ENCODE measurements at places on chromosomes 3 and 15. TPM values are rescaled to one million over a fixed set of nuclear protein-coding genes. Genes with fewer than 3 reads are reported as not detected.

- DNase-seq, result no peak
These were observed 13.8 kb downstream of the CORO2B start for GRCh38 chr15:68592544-68592943.

GRCh38 chr3:114756506-114757279 is 390.4 kb downstream of the ZBTB20 start:
- DNase-seq, result no peak

DNA sequence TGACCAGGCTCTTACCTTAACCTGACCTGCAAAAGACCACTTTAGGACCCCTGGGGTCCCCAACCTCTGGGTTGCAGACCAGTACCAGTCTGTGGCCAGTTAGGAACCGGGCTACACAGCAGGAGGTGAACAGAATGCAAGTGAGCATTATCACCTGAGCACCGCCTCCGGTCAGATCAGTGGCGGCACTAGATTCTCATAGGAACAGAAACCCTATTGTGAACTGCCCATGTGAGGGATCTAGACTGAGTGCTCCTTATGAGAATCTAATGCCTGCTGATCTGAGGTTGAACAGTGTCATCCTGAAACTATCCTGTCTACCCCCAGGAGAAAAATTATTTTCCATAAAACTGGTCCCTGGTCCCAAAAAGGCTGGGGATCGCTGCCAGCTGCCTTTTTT is 20.3 kb downstream of the CHP1 start:
- DNase-seq, result peak; percentile 62

- DNase-seq, result no peak
These were observed 1.4 kb downstream of the WDR76 start for GRCh38 chr15:43828061-43828657.

Gene CLRN1
- not detected for total RNA-seq

DNA sequence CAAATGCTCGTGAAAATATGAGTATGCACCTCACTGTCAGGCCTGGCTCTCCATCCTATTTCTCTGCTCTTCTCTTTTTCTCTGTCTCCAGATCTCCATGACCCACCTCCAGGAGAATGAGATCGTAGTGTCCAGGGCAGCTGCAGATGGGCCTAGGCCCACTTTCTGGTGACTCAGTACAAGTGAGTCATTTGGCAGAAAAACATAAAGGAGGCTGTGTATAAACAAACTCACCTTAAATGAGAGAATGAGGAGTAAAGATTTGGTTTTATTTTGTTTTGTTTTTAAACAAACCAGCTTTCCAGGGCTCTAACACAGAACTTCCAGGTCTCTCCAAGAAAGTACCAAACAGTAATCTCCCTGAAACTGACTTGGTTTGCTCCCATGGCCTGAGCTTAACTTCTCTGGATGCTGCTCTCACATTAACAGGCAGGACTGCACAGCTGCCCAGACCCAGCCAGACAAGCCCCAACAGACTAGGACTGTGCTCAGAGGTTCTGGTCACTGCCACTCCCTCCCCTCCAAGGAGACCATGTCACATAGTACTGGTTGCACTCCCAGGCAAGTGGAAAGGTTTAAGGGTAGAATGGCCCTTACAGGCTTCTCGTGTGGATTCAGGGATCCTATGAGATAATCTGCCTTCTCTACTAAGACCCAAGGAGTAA is 1.5 kb upstream of the HEG1 start:
- DNase-seq, result no peak

Gene CCDC13
- total RNA-seq, result 1.4 TPM

Gene DNAH1
- total RNA-seq, result 9.4 TPM

Gene TTC21A
- 5.4 TPM for total RNA-seq

- DNase-seq, result no peak
These were observed 226.9 kb downstream of the CACNA2D3 start for GRCh38 chr3:54349231-54349652.

DNA sequence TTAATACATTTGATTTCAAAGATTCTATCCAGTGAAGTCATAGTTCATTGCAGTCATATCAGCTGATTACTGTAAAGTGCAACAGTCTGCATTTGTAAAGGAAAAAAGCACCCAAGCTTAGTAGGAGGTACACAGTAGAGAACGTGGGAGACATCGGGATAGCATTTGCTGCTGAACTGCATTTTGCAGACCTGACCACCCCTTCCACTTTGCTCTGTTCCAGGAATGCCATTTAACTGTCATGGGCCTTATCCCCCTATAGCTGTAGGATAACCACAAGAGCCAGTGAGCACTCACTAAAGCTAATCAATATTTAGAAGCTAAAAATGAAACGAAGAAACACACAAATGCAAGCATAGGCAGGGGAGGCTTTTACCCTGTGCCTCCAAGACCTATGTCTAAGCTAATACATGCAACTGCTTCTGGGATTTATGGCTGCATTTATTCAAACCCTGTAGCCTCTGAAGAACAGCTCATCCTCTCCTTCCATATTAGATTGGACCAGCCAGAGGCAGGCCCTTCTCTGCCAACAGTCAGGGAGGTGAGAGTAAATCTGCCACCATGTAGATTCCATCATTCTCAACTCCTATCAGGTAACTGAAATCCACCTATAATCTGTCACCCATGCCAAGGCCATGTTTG is 23.0 kb downstream of the TNIK start:
- no peak for DNase-seq

Gene KIF23
- 3.3 TPM for total RNA-seq

- peak; percentile 85 for DNase-seq
These were observed 556 bp downstream of the CRYBG3 start for GRCh38 chr3:97822359-97822775.

Gene SPTSSB
- total RNA-seq, result not detected

Gene EFL1
- total RNA-seq, result 9.1 TPM

DNA sequence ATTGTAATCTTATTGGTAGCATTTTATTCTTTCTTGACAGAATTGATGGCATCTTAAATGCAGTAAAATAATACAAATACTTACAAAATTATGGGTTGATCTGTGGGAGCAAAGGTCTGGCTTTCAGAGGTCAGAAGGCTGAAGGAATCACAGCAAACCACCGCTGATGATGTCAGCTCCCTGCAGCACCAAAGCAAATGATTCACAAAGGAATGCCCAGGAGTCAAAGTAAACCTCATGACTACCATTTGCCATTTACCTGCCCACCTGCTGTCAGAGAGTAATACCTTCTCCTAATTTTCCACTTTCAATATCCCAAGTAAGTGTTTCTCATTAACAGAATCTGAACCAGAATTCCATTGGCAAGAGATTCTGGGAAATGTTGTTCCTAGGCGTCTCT is 46.1 kb downstream of the CPA3 start:
- no peak for DNase-seq

- DNase-seq, result no peak
These were observed 12.1 kb downstream of the B4GALT4 start for GRCh38 chr3:119228373-119229145.

GRCh38 chr3:105582015-105582414 is 215.3 kb downstream of the ALCAM start:
- no peak for DNase-seq

Gene ZPLD1
- total RNA-seq, result 12.3 TPM

DNA sequence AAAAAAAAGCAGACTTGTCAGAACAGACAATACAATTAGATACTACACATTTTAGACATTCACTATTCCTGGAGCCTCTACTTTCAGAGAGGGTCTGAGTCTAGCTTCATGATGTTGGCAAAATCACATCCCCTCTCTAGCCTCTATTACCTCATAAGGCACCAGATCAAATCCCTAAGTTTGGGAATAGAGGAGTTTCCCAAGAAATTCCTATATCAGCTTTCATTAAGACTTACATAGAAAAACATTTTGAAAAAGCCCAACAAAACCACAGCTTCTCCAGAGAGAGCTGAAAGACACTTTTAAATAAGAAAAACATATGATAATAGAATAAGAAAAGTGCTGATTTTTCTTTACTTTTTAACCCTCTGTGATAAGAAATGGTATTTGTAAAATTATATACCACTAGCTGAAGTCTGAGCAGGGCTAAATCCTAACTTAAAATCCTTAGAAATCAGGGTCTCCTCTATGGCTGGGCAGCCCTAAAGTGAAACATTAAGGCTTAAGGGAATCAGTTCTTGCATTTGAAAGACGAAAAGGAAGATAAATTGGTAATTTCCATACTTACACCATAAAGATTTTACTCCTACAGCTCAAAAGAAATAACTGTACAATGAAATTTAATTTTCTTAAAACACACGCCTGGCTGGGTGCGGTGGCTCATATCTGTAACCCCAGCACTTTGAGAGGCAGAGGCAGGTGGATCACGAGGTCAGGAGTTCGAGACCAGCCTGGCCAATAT is 4.3 kb downstream of the TBC1D2B start:
- DNase-seq, result no peak

DNA sequence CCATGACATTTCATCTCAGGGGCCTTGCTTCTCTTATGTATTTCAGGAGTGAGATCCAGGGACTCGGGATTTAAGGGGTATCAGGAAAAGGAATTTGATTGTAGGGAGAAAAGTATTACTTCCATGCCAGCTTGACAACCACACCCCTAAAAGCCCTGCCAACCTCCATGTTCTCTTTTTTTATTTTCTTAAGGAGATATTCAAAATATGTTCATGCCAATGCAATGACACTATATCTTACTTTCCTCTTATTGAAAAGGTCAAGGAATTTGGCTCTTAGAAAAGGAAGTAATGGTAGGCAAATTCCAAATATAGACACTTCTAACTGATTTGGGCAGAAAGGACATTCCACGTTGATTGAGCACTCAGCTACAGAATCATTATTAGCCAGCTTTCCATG is 407.5 kb upstream of the NECTIN3 start:
- no peak for DNase-seq

GRCh38 chr3:192090586-192090985 is 629.6 kb downstream of the PYDC2 start:
- DNase-seq, result no peak

Gene ST8SIA2
- total RNA-seq, result not detected

DNA sequence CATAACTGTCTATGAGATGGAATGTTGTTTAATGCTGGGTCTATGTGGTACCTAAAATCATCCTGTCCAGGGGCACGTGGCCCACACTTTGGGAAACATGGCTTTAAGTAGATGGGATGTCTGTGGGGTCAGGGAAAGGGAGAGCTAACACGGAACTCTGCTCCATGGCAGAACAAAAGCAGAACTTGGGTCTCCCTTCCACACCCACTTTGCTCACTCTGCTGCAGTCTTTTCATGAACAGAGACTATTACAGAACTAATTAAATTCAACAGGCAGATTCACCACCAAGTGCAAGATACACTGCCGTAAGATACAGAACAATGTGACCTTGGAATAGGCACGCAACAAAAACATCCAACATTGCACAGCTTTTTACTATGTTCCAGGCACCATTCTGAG is 28.2 kb downstream of the POPDC2 start:
- no peak for DNase-seq

GRCh38 chr3:97009427-97010019 is 195.1 kb downstream of the EPHA6 start:
- DNase-seq, result no peak

DNA sequence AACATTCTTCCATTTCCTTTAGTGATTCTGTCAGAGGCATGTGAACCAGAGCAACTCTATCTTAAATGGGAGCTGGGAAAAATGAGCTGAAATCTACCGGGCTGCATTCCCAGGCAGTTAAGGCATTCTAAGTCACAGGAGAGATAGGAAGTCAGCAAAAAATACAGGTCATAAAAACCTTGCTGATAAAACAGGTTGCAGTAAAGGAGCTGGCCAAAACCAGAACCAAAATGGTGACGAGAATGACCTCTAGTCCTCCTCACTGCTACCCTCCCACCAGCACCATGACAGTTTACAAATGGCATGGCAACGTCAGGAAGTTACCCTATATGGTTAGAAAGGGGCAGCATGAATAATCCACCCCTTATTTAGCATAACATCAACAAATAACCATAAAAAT is 66.4 kb downstream of the B3GALNT1 start:
- DNase-seq, result no peak

Gene AMT
- total RNA-seq, result 6.1 TPM

DNA sequence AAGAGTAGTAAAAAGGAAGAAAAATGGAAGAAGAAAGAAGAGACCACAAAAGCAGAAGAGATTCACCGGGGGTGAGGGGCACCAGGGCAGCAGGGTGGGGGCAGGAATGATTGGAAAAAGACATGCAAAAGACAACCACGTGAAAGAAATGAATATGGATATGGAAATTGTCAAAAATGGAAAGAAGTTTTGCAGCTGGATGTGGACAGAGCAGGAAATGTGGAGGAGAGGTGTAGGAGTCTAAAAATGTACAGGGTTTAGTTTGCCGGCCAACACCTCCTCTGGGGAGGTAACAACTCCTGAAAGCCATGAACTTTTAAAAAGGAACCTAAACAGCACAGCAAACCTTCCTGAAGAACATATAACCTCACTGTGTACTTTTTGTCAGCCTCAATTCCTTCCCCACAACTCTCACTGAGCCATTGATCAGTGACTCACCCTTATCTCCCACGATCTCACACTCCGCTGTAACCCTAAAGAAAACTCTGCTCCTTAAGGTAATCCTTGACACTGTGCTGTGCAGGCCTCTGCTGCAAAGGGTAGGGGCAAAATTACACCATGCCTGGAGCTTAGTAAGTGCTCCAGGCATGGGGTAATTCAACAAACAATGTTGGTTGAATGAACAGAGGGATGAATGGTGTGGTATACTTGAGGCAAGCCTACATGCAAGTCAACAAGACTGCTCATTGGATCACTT is 100.2 kb upstream of the BOC start:
- DNase-seq, result no peak

DNA sequence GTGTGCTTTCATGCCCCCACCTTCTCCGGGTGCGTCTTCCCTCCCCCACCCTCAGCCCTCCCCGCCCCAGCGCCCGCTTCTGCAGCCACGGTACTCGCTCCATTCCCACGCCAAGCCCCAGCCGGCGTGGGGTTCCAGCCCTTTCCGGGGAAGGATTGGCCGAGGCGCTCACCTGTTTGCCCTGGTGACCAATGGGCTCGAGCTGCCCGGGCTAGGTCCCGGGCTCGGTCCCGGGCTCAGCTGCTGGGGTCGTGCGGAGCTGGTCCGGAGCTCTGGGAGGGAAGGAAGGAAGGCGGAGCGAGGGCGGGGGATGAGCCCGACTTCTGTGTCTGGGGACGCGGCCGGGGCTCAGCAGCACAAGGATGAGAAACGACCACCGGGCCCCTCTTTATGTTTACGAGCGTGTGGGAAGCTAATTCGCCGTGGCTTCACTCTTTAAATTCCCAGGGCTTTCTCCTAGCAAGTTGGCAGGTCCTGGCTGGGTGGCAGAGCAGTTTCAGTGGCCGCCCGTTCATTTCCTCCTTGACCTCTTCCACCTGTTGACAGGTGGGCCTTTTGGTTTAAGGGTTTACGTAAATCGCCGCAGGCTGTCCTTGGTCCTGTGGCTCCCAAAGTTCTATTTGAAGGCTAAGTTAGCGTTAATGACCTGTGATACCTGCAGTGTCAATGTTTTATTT is at the start of gene IGSF10:
TSS of gene IGSF10 (minus strand) at position 288 of the 677 bp plus-strand sequence. CDS start 2,352 bp downstream, outside the sequence.
- peak; percentile 83 for DNase-seq

All from posterior vena cava (tissue), 2 donors.